ENCODE measurements at places on chromosomes 6 and 20.

DNA sequence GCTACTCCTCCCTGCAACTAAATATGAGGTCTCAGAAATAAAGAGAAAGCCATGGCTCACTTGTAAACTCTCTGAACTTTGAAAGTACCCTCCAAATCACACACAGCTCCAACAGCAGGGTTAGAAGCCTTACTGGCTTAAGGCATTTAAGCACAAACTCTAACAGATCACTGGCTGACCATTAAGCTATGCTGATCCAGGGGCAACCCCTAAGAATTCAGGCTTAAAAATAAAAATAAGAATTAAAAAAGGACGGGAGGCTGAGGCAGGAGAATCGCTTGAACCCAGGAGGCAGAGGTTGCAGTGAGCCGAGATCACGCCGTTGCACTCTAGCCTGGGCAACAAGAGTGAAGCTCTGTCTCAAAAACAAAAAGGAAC is 21.8 kb downstream of the HLA-E start:
- DNase-seq, result no peak

DNA sequence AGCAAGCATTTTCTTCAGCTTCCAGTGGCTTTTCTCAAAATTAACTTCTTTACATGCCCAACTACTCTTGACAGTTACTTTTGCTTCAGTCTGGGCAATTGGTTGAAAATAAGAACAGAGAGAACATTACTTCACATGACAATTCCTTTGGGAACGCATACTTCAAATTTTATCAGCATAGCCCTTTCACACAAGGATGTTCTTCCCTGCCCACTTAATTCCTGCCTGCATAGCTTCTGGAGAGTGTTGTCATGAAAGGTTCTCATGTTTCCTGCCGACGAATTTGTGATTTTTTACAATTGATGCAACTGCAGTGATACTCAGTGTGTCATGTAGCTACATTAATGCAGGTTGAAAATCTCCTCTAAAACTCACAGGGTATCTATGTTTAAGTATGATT is 22.0 kb upstream of the SNRNP48 start:
- DNase-seq, result no peak

DNA sequence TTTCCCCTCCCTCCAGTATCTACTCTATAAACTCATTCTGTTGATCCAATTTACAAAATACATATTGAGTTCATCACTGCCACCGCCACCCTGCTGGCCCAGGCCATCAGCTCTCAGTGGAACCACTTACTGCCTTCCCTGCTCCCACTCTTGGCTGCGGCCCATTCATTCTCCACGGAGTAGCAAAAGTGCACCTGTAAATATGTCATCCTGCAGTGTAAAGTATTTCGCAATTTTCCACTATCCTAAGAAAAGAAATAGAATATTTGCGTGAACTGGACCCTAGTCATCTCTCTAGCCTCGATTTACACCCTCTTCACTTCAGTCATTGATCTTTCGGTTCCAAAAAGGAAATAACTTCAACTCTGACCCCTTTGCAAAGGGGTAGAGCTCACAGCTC is 258.3 kb upstream of the TFAP2D start:
- DNase-seq, result no peak

DNA sequence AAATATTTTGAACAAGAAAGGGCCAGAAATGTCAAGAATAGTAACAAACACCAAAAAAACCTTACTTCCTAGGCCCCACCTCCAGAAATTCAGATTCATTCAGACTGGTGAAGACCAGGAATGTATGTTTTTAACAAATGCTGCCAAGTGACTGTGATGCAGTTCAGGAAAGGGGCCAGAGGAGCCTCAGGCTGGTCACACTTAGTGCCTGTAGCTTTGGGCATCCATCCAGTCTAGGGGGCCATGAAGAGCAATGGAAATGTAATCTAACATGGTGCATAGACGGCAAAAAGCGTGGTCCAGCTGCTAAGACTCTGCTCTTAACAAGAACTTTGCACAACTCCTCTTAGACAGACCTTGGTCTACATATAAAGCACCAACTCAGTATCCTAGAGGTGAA is 7.1 kb downstream of the GJA1 start:
- DNase-seq, result no peak

DNA sequence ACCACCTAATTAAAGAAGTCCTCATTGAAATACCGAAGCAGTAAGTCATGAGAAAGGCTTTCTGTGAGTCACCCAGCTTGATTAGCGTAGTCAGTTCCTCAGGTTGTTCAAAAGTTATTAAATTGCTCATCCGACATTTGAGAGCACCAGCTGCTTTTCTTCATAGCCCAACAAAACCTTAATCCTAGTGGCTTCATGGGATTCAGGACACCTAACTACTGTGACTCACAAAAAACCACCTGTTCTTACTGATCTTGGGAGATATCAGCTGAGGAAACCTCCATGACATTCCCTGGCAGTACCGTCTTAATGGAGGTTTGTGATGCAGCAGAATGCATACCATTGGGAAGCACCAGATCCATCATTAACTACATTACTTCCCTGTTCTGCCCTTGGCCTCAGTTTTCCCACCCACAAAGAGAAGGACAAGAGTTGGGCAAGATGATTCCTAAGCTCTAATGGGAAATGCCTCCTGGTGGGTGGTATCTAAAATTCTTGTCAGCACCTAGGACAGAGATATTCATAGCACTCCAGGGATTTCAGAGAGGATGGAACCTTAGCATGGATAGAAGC is 103.8 kb downstream of the KHDC1L start:
- no peak for DNase-seq

DNA sequence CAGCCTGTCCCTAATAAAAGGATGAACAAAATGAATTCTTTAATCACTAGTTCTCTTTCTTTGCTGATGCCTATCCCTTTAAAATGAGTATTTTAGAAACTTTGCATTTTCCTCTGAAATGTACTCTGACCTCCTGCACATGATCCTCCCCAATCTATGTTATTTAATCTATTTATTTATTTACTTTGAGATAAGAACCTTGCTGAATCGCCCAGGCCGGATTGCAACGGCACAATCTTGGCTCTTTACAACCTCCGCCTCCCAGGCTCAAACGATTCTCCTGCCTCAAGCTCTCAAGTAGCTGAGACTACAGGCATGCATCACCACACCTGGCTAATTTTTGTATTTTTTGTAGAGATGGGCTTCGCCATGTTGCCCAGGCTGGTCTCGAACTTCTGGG is 27.9 kb downstream of the ADTRP start:
- DNase-seq, result no peak

GRCh38 chr6:106547601-106548453 is 81.5 kb downstream of the RTN4IP1 start:
- DNase-seq, result no peak

DNA sequence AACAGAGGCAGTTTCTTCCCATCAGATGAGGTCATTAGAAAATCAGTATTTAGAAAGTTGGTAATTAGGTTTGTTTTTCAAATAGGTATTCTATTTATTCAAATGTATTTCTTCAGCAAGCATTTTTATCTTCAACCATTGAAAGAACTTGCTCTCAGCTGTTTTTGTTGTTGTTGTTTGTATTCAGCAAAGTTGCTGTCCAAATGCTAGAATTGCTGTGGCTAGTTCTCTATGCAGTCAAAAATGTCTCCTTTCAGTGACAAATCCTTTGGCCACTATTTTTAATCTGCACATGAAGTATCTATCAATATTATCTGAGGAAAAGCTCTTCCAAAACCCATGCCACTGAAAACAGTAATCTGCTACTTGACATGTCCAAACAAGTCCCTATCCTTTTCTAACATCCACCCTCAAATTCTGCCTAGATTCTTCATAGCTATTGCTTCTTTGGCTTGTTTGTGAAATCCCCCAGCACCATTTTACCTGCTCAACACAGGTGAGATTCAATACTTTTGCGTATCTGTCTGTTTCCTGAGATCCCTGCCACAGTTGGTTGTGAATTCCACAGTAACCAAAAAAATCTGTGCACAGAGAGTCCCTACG is 1005.4 kb downstream of the GRIK2 start:
- no peak for DNase-seq

GRCh38 chr6:24646771-24647170 is 780 bp upstream of the KIAA0319 start:
- DNase-seq, result no peak

DNA sequence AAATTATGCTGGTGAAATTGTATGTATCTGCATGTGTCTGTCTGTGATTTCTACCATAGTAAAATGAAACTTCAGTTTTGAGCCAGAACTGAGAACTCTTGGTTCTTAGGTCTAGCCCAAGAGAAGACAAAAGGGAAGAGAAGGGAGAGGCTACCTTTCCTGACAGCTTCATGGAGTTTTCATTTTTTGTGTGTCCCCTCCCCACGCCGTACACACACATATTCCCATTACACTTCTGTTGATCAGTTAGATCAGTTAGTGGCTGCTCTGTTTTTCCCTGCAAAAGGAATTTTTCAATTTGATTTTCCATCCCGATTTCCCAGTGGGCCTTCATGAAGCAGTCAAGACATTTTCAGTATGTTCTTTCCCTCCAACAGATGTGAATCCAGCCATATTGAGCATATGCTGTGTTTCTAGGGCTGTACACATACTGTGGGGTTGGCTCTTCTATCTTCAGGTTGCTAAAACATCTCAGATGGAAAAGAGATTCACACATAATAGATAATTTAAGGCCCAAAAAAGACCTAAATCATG is 52.5 kb downstream of the HIVEP1 start:
- DNase-seq, result no peak

- DNase-seq, result no peak
Observed at GRCh38 chr20:50536333-50536732, 26.1 kb downstream of the PTPN1 start.

DNA sequence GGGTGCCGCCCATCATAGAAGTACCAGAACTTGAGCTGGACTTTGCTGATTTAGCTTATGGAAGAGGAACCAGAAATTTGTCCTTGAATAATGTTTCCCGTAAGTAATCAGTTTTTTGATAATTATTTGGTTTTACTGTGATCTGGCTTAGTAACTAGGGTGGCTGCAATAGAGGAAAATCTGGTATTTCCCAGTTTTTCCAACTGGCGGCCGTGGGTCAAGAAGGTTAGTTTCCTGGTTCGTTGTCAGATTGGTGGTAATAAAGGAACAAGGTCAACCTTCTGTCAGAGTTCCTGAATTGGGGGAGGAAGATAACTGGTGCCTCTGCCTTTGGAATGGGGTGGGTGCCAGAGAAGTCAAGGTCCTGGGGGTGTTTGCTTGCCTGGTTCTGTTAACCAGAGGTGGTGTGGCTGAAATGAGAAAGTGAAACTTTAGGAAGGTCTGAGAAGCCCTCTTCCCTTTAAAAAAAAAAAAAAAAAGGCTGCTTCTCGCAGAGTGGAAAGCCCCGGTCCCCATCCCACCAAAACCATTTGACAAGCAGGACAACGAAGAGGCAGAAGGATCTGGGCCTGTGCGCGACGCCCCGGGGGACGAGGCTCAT is at the start of gene CALHM6:
Gene CALHM6, plus strand, starts transcription at position 45 of the 601 bp plus-strand sequence. Its CDS starts 555 bp downstream, at position 600.
- DNase-seq, result no peak

DNA sequence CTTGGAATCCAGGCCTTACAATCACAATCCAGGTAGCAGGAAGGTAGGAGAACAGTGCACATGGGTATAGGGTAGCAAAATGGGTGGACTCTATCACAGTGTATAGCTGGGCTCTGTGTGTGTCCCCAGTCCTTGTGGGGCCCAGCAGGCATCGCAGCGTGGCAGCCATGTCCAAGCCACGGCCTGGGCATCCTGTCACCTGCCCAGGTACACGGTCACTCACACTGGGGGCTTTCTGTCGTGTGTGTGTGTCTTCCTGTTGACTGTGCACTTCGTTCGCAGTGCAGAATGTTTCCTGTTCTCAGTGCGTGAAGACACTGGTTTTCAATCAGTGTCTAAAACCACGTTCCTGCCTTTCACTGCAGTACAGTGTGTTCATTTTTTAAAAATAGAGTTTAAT is 523.2 kb upstream of the JARID2 start:
- no peak for DNase-seq

- no peak for DNase-seq
Observed at GRCh38 chr6:15431762-15432483, 186.1 kb downstream of the JARID2 start.

DNA sequence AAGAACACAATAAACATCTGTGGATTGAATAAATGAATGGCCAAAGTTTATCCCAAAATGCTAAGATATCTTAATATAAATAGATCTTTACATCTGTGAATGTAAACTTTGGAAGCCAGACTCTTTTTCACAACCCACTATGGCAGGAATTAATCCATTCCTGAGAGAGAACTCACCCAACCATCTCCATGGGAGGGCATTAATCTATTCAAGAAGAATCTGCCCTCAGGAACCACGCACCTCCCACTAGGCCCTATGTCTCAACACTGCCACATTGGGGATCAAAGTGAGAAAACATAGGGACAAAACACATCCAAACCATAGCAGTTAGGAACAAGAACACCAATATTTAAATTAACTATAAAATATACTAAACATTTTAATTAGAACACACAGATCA is 3.4 kb downstream of the UBE3D start:
- no peak for DNase-seq

DNA sequence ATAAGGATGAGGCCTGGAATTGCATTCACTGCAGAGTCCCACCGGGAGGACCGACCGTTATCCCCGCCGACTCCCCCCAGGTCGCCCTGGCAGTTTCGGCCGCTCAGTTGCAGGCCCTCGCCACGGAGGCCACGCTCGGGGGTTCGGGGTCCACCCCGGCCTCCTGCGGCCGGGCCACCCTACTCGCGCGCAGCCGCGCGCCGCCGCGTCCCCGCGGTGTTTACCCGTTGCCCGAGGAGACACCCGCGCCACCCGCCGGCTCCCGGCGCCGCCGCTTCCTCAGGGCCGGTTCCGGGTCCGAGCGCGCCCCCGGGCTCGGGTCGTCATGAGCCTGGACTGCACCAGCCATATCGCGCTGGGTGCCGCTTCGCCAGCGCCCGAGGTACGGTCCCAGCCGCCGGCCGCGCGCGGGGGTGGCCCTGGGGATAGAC is at the start of gene CCDC170:
Gene CCDC170, plus strand, starts transcription at position 214 of the 431 bp plus-strand sequence. Its CDS starts 112 bp downstream, at position 326.
- no peak for DNase-seq

- DNase-seq, result no peak
Observed at GRCh38 chr6:63690221-63690620, 54.6 kb downstream of the PHF3 start.

GRCh38 chr20:22771706-22772105 is 187.3 kb upstream of the FOXA2 start:
- DNase-seq, result no peak

GRCh38 chr6:110491644-110492317 is 15.4 kb upstream of the SLC22A16 start:
- no peak for DNase-seq

GRCh38 chr6:44178424-44179071 is 19.9 kb downstream of the CAPN11 start:
- no peak for DNase-seq

GRCh38 chr6:131724114-131724513 is 13.3 kb upstream of the CTAGE9 start:
- no peak for DNase-seq

- no peak for DNase-seq
Observed at GRCh38 chr6:160895562-160895961, 96.0 kb upstream of the MAP3K4 start.

- no peak for DNase-seq
Observed at GRCh38 chr6:152426276-152426675, 210.9 kb downstream of the SYNE1 start.

- DNase-seq, result no peak
Observed at GRCh38 chr6:143539106-143539505, 27.6 kb upstream of the FUCA2 start.

- no peak for DNase-seq
Observed at GRCh38 chr6:5898102-5898501, 108.6 kb downstream of the NRN1 start.

GRCh38 chr20:46085179-46085851 is 4.4 kb downstream of the NCOA5 start:
- no peak for DNase-seq

- DNase-seq, result no peak
Observed at GRCh38 chr6:86888301-86888700, 49.0 kb upstream of the HTR1E start.

All from stimulated activated CD8-positive, alpha-beta memory T cell treated with anti-CD3 and anti-CD28 coated beads, Interleukin-15, amount 100 ng/mL, for 24 hours (primary cell).